ENCODE measurements at places on chromosomes 3 and 15.

GRCh38 chr15:93527374-93528050, 438.5 kb upstream of the RGMA start:
- no peak for DNase-seq

GRCh38 chr3:77296527-77296926, 256.6 kb downstream of the ROBO2 start:
- no peak for DNase-seq

- DNase-seq = no peak
Observed at GRCh38 chr3:194707147-194707540, 21.5 kb downstream of the FAM43A start.

- DNase-seq = no peak
Observed at GRCh38 chr3:58084166-58084565, 75.9 kb downstream of the FLNB start.

GRCh38 chr3:141259821-141260629, 28.4 kb downstream of the PXYLP1 start:
- no peak for DNase-seq

GRCh38 chr3:78665101-78665500, 1102.7 kb downstream of the ROBO1 start:
- no peak for DNase-seq
